ENCODE measurements at places on chromosomes 1 and 21.

GRCh38 chr1:86061551-86061990 is 95.0 kb downstream of the COL24A1 start:
- no peak for DNase-seq

DNA sequence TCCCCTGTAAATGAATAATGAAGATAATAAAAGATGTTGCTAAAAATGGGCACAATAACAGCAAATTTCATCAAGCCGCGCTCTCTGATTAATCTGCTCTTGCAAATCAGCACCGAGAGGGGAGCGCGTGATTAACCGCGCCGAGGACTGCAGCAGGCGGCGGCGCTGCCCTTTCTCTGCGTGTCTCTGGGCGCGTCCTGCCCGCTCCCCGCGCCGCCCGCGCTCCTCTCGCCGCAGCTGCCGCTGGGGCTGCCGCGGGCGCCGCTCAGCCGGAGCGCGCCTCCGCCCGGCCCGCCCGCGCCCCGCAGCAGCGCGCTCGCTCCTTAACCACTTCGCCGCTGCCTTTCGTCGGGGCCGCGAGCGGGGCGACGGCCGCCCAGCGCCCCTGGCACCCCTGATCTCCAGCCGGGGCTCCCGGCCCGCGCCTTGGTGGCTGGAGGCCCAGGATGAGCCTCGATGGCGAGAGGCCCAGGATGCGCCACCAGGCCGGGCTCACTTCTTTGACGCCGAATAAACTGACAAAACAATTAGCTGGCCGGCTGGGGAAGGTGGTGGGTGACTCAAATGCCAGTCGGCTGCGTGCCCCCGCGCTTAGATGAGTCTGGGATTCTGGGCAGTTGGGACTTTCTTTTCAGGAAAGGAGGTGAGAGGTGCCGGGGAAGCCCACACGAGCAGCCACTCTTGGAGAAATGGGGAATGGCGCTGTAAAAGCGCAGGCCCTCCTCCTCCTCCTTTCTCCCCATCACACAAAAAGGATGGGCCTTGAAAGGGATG is 221.4 kb upstream of the PKN2 start:
- DNase-seq = no peak

GRCh38 chr1:206521694-206522402 is 14.5 kb downstream of the RASSF5 start:
- DNase-seq = no peak

GRCh38 chr1:15053153-15053552 is 100.4 kb upstream of the TMEM51 start:
- DNase-seq = no peak

GRCh38 chr21:39471598-39471997 is 19.8 kb downstream of the SH3BGR start:
- no peak for DNase-seq

- no peak for DNase-seq
These were observed 794 bp downstream of the NID1 start for GRCh38 chr1:236063919-236064673.

DNA sequence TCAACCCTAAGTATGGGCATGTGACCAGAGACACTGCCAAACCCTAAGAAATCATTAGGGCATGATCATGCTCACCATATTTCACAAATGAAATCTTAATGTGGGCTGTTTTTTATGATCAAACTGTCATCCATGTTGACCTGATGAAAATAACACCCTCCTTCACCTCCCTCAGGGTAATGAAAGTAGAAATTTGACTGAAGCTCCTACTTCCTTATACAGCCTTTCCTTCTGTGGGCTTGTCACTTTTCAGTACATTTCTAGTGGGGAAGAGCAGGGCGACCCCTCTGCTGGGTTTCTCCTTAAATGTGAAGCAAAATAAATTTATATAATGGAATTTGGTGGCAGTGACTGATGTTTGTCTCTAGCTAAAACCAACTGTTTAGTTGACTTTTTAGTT is 25.9 kb downstream of the IVNS1ABP start:
- no peak for DNase-seq

- no peak for DNase-seq
These were observed 12.1 kb downstream of the BSND start for GRCh38 chr1:55010887-55011217.

- DNase-seq = no peak
These were observed 59.6 kb downstream of the KCNAB2 start for GRCh38 chr1:6105218-6105679.

DNA sequence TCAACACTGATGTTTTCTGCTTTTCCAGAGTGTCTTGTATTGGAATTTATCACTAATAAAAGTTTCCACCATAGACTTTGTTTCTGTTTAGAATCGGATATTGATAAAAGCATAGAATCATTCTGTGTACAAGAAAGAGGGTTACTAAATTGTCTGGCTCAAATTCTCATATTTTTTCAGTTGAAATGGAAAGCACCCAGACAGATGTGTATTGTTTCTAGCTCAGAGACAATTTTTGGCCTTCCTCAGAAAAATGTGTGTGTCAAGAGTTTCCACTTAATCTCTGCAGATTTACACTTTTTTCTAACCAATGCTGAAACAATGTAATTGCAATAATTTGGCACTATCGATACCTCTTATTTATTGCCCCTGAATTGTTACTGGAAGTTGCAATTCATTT is 20.2 kb downstream of the LHX9 start:
- DNase-seq = no peak

GRCh38 chr1:21904704-21905520 is 32.2 kb downstream of the HSPG2 start:
- DNase-seq = no peak
